Vagina (tissue), 2 donors: ENCODE measurements at places on chromosomes 16 and 17.

DNA sequence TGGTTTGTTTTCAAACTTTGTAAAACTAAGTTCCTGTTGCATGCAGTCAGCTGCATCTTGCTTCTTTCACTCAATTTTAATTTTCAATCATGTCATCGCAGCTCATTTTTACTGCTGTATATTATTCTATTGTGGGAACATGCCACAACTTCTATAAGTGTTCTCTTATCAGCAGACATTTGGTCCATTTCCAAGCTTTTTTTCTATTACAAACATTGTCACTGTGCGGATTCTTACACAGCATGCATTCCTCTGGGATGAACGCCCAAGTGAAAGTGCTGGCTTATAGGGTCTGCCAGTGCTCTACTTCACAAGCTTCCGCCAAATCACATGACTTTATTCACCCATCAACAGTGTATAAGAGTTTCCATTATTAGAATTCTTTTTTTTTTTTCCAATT lies 22.7 kb downstream of the GINS3 start:
- no peak for DNase-seq

- no peak for DNase-seq
Observed at GRCh38 chr17:2854143-2855055, 58.2 kb downstream of the RAP1GAP2 start.

DNA sequence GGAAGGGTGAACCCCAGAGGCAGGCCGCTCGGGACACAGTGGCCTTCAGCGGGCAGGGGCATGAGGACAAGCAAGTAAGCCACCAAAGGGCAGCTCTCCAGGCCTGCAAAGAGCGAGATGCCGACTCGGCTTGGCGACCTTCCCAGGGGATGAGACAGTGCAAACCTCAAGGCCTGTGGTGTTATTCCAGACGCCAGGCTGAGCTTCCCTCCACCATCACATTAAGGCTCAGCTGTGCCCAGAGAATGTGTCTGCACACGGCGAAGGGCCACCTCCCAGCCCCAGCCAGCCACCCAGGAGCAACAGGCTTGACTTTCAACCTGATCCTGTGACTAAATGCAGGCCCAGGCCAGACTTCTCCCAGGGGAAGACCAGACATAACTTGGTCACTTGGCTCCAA lies 251.4 kb downstream of the SOX9 start:
- no peak for DNase-seq

DNA sequence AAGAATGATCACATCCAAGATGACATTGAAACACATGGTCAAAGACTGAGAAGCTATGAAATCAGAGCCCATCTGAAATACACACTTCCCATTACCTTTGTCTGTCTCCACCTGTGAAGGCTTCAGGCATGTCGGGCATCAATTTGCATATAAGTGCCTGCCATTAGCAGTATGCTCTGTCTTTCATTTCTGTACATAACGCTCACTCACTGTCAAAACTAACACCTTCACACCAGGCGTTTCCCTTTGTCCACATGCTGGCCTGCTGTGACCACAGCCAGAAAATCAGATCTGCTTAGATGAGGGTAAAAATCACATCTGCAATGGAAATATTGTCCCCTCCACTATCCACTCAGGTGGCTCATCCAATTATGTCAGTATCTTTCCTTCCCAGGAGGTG lies 524.8 kb downstream of the TOX3 start:
- DNase-seq, result no peak

DNA sequence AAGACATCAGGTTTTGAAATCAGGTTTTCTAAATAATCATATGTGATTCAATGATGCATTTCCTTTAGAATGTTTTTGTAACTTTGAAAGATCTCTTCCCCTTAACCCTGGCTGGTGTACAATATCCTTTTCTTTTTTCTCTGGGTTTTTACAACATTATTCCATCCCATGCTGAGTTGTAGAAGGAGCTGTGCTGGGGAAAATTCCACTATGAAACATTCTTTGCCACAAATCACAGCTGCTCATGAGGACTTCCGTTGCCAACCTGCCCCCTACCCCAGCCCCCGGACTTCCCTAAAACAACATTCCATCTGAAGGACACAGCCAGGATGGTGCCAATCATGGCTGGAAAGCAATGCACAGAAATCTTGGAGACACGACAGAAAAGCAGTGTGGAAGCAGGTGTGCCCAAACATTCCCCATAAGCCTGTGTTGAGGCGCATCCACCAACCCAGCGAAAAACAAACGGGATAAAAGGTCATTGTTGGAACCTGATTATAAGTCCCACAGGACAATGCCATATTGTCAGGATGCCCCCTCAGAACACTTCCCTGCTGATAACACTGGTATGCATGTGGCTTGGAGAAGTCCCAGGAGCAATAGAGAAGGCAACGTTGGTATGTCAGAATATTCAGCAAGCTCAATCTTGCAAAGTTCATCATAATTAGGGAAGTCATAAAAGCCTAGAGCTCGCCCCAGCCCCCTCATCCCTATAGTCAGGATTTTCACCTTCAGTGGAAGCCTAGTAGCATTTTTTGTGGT lies 475.0 kb downstream of the HS3ST3B1 start:
- DNase-seq, result no peak

GRCh38 chr17:79919862-79920720 lies 80.9 kb upstream of the CBX4 start:
- DNase-seq, result no peak

DNA sequence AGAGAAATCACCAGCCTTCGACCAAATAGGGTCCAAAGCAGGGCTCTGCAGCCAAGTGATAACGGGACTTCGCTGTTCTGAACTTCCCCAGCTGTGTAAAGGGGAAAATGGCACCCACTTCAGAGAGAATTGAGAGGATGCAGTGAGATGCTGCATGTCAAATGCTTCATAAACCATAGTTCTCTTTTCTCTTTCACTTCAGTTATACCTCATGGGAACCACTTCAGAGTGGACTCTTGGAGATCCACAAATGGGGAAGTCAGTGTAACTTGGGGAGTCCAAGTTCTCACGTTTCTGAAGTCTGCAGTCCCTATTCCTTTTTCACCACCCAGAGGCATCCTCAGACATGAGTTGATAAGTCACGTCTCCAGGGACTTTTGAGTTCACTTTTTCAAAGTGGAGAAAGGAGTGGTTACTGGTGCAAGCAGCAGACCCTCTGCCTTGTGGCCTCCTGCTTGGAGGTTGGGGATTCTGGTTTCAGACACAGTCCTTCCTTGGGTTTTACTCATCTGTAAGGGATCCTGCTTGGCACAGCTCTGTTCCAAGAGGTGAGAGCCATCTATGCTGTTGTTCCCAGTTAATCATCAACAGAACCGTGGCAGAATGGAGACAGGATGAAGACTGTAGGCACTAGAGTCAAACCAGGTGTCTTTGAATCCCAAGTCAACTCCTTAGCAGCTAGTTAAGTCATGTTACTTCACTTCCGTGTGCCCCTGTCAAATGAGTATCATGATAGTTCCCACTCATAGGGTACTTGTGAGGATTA lies 123.4 kb upstream of the NOL11 start:
- DNase-seq, result no peak

DNA sequence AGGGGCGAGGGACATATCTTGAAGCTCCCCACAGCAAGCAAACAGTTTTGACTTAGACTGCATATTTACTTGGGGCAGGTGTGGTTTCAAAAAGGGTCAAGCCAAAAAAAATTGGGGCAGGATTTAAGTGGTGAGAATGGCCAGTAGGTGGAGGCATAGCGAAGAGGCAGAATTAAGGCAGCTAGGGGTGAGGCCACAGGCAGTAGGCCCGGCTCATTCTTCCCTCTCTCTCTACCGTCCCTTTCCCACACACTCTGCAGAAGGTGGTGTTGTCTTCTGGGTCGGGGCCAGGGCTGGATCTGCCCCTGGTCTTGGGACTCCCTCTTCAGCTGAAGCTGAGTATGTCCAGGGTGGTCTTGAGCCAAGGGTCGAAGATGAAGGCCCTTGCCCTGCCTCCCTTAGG lies 2.6 kb downstream of the SHBG start:
- no peak for DNase-seq

DNA sequence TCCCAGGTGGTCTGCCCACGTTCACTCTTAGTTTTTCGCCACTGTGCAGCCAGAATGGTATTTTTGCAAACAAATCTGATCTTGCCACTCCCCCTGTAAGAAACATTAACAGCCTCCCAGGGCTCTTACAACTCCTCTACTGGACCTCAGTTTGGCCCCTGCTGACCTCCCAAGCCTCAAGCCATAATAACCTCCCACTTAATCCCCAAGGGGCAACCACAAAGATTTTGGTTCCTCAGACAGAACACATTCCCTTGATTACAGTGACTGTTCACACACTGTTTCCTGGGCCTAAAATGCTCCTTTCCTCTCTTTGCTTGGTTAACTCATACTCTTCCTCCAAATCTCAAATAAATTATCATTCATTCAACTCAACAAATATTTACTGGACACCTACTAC lies 21.5 kb upstream of the CD300E start:
- DNase-seq, result no peak

DNA sequence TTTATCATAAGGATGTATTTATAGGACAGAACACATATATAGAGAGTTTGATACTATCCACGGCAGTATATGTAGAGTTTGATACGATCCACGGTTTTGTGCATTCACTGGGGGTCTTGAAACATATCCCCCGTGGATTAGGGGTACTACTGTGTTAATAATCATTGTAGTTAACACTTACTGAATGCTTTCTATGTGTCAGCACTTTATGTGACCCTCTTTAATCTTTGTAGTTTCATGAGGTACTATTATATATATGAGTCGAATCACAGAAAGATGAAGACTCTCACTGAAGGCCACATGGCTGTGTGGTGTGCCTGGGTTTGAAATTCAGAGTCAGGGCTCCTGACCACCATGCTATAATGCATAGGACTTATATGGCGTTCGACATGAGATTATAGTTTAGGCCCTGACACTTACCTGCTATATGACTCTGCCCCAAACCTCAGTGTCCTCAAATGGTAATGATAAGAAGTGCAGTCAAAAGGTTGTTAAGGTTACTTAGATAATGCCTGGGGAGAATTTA lies 4.3 kb upstream of the HEATR6 start:
- DNase-seq, result no peak

GRCh38 chr16:17440131-17440530 lies 30.6 kb downstream of the XYLT1 start:
- no peak for DNase-seq

GRCh38 chr17:32929588-32929987 lies 1.6 kb downstream of the TMEM98 start:
- DNase-seq, result no peak

DNA sequence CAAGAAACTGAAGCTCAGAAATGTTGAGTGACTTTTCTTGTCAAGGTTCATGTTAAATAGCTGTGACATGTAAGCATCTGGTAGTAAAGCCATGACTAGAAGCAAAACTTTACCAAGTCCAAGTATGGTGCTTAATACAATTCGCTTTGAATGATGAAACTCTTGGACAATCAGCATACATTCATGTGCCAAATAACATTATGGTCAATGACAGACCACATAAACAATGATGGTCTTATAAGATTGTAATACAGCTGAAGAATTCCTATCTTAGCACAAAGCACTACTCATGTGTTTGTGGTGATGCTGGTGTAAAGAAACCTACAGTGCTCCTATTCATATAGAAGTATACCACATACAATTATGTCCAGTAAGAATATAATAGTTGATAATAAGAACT lies 97.1 kb upstream of the RPRML start:
- DNase-seq, result no peak

DNA sequence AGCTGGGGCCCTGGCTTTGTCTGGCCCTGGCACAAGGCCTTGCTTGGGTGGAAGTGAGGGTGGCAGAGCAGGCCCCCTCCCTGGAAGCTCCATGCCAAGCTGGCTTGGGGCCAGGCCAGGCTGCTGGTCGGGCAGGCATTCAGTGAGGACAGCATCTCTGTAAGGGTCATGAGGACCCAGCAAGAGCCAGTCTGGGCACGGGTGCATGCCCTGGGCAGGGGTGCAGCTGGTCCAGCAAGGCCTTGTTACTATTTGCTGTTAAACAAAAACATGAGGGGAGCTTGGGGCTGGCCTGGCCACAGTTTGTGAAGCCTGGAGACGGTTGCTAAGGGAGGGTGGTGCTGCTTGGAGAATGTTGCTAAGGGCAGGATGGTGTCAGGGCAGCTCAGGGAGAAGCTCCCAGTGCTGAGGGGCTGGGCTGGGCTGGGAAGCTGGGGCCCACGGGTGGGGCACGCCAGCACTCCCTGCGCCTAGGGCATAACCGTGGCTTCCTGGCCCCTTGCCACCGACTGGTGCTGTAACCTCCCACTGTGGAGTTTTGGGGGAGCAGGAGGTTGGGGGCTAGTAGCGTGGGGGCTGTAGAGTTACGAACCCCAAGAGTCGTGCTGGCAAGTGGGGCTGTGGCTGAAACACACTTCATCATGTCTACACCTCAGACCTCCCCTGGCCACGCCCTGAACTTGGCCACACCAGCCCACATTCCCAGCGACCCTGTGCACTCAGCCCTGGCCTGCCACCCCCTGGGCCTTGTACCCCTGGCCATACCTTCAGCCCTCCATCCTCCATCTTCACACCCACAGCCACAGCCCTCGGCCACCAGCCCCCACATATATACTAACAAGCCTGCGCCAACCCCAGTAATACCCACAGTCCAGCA lies 1.6 kb downstream of the TPPP3 start:
- no peak for DNase-seq

DNA sequence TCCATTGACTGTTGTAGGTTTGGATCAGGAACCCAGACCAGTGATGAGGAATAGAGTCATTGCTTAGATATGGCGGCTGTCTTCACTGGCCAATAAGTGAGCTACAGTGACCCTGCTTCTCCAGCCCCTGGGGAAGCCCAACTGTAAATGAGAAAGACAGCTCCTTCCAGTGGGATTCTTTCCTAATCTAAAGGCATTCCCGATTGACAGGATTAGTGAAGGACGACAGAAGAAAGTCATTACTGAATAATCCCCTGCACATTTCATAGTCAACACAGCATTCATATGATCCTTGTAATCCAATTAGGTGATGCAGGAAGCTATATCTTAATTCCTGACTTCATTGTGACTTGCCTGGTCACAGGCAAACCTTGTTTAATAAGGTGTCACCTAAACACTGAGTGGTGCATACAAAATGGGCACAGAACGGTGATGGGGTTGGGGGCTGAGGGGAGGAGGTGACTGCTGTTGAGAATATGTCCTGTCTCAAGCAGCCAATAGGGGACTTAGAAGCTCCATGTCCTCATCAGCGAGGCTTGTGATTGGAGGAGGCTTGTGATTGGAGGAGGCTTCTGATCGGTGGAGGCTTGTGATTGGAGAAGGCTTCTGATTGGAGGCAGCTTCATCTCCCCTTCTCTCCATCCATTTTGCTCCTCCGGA lies 242.6 kb downstream of the XYLT1 start:
- DNase-seq, result no peak

DNA sequence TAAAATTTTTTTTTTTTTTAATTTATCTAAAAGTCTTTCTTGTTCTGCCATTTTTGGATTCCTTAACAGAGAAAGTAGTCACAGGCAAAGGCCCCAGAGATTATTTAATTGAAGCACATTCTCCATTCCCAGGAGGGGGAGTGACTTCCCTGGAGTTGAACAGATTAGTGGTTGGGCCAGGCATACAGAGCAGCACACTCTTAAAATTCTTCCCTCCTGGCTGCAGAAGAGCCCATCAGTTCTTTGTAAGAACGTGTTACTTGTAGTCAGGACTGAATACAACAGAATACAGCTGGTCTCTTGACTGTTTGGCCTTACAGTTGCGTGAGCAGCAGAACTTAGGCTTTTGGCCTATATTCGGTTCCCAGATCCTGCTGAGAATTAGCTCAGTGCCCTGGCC lies 1.8 kb downstream of the ALKBH5 start:
- DNase-seq, result no peak
